ENCODE measurements at places on chromosomes 3 and 15.
A peak's percentile ranks its signal among the peaks of the same experiment; 100 is the strongest.

GRCh38 chr15:38665586-38666305 is 101.1 kb upstream of the RASGRP1 start:
- no peak for DNase-seq

DNA sequence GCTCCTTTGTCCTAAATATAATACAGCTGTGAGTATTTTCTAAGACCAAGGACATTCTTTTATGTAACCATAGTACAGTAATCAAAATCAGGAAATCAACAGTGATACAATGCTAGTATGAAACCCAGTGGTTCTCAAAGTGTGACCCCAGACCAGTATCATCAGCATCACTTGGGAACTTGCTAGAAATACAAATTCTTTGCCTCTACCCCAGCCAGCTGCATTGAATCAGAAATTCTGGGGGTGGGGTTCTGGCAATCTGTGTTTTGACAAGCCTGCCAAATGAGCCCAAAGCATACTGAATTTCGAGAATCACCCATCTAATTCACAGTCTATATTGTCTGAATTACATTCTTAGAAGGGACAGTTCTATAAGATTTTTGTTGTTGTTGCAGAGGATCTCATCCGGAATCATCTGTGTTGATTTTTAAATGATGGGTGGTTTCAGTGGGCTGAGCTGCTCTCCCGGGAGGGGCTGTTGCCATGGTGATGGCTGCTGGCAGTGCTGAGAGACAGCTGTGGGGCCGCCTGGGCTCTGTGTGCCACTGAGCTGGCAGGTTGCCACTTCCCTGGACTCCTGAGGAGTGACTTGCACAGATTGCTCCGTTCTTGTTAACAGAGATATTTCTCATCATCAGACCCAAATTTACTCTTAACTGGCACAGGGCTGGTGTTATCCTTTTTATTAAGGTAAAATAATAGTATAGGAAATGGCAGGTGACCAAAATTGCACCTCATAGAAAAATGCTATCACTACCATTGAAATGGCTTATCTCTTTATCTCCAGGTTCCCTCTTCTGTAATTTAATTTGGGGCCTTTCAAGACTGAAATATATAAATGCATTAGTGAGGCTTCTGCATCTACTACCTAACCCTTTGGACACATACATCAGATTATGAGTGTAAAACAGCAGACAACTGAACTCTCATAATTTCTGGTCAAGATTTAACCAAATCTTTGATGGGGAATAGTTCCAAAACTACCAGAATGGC is 56.5 kb downstream of the NEK11 start:
- DNase-seq = peak; percentile 73

DNA sequence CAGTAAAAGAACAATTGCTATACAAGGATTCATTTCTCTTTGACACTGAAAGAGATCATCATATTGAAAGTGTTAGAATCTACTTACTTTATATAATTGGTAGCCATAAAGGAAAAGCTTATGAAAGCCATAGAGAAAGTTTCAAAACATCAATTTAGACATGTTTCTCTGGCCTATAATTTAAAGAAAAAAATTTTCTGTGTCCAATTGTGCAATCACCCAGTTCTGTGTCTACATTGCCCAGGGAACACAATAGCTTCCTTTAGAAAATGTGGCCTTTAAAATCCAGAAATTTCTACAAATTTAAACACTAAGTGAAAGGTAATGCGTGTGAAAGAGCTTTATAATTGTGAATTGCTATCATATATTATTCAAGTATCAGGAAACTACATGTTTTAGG is 259.2 kb downstream of the GBE1 start:
- DNase-seq = no peak

DNA sequence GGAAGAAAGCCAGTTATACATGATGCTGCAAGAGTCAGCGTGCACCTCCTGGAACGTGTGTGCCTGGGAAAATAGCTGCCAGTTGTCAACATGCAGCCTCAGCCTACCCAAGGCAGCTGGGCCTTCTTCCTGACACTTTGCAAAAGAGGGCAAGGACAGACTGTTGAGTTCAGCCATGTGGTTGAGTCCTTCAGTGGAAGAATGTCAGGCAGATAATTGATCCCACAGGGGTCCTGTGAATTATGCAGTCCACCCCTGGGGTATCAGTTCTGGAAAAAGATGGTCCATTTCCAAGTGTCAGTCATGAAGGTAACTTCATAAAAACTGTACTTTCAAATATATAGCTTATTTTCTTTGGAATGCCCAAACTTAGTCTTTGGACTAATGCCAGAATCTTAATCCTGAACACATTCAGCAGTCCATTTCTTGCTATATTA is 79.6 kb downstream of the ARNT2 start:
- no peak for DNase-seq

DNA sequence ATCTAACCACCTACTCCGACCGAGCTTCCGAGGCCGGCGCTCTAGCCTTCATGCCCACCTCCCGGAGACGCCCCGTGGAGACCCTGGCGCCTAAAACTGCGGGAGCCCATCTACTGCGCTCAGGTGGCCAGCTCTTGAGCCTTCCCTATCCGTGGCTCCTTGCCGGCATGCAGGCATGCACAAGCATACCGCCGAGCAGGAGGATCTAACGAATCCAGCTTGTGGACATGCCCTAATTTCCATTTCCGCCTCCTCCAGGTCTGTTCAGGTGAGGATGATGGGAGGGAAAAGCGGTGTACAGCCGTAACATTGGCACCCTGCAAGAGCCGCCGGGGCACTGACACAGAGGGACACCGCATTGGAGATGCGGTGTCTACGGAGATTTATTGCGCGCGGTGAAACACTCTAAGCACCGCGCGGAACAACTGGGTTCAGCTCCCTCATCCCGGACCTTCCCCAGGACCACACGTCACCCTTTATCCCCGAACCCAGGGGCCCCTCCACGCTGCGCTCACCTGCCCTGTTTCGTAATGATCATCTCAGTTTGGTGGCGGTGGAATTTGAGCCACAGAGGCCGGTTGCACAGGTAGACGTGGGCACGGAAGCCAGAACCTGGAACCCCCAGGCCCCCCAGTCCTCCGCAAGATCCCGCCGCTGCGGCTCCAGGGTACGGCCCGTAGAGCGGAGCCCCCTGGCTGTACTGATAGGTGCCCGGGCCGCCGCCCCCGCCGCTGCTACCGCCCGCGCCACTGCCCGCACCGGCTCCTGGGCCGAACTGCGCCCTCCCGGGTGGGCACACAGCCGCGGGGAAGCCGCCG is 1.0 kb downstream of the EOMES start:
- no peak for DNase-seq

DNA sequence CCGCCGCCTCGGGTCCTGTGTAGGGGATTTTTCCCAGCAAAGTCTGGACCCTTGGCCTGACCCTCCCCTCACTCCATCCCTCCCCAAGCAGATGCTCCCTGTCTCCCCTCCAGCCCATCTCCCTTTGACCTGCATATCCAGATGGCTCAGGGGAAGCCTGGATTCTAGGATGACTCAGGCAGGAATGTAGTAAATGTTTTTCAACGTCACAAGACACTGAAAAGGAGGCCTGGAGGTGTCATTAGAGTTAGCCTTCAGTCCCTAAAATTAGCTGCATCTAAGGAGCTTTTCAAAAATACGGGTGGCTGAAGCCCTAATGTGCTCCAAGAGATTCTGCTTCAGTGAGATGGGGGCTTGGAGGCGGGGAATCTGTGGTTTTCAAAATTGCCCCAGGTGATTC is 7.2 kb downstream of the ACAN start:
- no peak for DNase-seq

GRCh38 chr15:33636234-33636633 is 325.5 kb downstream of the RYR3 start:
- DNase-seq = no peak

DNA sequence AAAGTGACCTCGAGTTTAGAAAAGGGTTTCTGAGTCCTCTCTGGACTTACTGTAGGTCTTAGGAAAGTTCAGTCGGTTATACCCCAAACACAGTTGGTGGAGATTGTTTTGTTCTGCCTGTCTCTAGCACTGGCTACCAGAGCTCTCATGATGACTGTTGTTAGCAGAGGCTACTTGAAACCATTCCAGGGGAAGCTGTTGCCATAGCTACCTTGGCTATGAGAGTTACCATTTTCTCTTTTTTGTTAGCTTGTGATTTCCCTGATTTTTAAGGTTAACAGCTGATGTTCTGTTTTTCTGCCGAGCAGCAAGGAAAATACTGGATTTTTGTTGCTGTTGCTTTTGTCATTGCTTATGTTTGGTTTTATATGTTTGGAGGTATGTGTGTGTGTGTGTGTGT is 26.7 kb downstream of the ABHD2 start:
- no peak for DNase-seq

GRCh38 chr15:55289011-55289745 is 435 bp downstream of the RAB27A start:
- DNase-seq = peak; percentile 47

DNA sequence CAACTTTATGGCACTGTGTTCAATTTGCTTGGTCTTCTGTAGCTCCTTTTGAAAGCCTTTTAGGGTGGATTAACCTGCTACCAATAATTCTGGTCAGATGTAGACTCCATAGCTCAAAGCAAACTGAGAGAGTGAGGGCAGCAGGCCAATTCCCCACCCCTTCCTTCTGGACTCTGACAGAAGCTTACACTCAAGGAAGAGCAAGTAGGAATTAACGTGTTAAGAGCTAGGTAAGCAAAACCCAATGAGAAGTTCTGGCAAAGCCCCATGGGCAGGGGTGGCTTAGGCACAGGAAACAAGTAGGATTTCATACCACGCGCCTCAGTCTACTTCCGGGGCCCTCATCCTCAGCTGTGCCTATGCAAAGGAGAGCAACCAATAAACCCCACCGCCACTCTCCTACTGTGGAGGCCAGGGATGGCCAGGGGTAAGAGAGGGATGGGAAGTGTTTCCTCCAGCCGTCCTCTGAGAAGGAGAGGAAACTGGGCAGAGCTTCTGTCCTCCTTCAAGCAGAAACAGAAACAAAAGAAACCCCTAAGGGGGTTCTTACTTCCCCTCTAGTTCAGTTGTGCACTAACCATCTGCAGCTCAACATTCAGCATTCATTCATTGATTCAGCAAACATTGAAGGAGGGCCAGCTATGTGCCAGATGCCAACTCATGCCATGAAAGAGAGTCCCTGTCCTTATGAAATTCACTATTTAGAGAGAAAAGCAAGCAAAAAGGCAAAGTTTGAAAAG is 12.6 kb downstream of the CCR5 start:
- no peak for DNase-seq
